ENCODE measurements at places on chromosomes 2 and 18. TPM values are rescaled to one million over a fixed set of nuclear protein-coding genes. Genes with fewer than 3 reads are reported as not detected.

GNAL gene
- 8.8 TPM for total RNA-seq

CCDC121 gene
- total RNA-seq, result 1.3 TPM

ARPC2 gene
- 383 TPM for total RNA-seq

SLC5A7 gene
- not detected for total RNA-seq

DARS1 gene
- 58.3 TPM for total RNA-seq

SLC4A3 gene
- total RNA-seq, result 3.0 TPM

CCDC88A gene
- total RNA-seq, result 13.2 TPM

PELI1 gene
- 55.0 TPM for total RNA-seq

ALPI gene
- not detected for total RNA-seq

CFC1 gene
- total RNA-seq, result not detected

DIPK1C gene
- total RNA-seq, result not detected

CCL20 gene
- 2.8 TPM for total RNA-seq

SLC35G4 gene
- not detected for total RNA-seq

C2orf15 gene
- total RNA-seq, result 1.9 TPM

KLHL30 gene
- 0.08 TPM for total RNA-seq
